ENCODE measurements at places on chromosomes 1 and 21.

- DNase-seq = no peak
These were observed 1716.4 kb downstream of the BRINP3 start for GRCh38 chr1:188761226-188761625.

DNA sequence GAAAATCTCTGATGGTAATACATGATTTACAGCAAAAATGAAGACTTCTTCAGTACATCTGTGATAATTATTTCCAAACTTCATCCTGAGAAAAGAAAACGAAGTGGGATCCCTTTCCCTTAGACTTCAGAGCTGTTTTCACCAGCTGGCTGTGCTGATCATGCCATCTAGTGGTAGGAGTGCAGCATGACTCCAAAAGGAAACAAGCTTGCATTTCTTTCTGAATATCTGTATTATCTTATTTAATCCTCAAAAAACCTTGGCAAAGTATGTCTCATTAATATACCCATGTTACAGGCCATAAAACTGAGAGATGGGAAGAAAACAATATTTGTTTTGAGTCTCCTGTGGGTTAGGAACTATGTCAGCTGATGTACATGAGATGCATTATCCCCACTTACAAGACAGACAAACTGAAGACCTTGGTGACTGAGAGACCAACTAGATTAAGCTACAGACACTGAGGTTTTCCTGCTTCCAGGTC is 9.8 kb upstream of the GJA8 start:
- DNase-seq = peak; percentile 76

GRCh38 chr1:99676876-99677275 is 31.0 kb downstream of the PALMD start:
- DNase-seq = no peak

- DNase-seq = peak; percentile 23
These were observed 78.6 kb downstream of the IVNS1ABP start for GRCh38 chr1:185238447-185238846.

GRCh38 chr1:20166051-20166450 is 19.8 kb upstream of the UBXN10 start:
- no peak for DNase-seq

GRCh38 chr1:58626293-58626692 is 49.2 kb upstream of the TACSTD2 start:
- DNase-seq = no peak

GRCh38 chr1:33275706-33276572 is 19.6 kb downstream of the ZNF362 start:
- no peak for DNase-seq
